ENCODE measurements at places on chromosomes 13 and 19.

GRCh38 chr19:40633207-40633606 lies 32.0 kb downstream of the LTBP4 start:
- no peak for DNase-seq

- no peak for DNase-seq
Measured at GRCh38 chr19:31448221-31448657, 99.0 kb upstream of the TSHZ3 start.

DNA sequence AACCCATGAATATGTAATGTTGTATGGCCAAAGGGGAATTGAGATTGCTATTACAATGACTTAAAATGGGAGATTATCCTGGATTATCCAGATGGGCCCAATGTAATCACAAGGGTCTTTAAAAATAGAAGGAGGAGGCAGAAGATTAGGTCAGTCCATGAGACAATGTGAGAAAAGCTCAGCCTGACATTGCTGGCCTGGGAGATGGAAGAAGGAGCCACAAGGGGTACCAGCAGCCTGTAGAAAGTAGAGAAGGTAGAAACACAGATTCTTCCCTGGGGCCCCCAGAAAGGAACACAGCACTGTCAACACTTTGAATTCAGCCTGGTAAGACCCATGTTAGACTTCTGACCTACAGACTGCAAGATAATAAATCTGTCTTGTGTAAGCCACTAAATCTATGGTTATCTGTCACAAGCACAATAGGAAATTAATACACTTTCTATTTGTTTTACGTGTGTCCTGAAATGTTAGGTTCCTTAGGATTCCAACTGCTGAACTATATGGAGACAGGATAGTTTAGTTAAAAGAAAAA lies 132.9 kb upstream of the SERP2 start:
- DNase-seq = no peak

GRCh38 chr19:19775891-19776205 lies 42.9 kb upstream of the ZNF14 start:
- no peak for DNase-seq

DNA sequence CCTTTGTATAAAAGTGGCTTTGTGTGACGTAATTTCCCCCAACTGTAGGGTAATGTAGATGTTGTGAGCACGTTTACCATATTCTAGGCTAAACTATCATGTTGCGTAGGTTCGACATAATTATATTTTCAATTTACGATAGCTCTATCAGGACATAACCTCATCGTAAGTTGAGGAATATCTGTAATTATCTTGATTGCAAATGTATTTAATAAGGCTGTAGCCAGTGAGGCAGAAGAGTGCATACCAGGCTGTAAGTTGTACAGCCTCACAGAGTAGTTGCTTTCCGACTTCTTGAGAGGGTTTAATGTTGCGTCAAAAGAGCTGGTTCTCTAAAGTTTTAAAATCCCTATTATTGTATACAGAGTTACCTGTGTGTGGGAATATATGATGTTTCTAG lies 839.4 kb upstream of the GPC6 start:
- DNase-seq = no peak

- peak; percentile 44 for DNase-seq
Measured at GRCh38 chr13:109785141-109785891, 1.1 kb downstream of the IRS2 start.

DNA sequence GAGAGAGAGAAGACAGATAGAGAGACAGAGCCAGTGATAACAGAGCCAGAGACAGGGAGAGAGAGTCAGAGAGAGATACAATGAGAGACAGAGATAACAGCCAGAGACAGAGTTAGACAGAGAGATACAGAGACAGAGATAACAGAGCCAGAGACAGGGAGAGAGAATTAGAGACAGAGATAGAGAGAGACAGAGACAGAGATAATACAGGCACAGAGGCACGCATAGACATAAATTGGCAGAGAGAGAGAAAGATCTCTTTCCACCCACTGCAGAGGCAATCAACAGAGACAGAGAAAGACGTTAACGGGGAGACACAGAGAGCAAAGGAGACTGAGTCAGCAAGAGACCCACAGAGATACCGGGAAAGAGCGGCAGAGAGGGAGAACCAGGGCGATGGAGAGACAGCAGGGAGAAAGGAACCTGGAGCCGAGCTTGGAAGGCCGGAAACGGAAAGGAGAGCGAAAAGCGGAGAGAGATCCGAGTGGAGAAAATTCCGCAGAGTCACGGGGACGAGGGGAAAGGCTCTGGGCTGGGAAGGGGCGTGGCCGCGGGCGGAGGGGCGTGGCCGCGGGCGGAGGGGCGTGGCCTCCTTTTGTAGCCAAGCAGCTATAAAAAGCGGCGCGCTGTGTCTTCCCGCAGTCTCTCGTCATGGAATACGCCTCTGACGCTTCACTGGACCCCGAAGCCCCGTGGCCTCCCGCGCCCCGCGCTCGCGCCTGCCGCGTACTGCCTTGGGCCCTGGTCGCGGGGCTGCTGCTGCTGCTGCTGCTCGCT lies at the start of gene TNFSF9:
Gene TNFSF9 (plus strand): TSS at position 641 of the 777 bp plus-strand sequence. CDS start 11 bp downstream, at position 652.
- DNase-seq = peak; percentile 70

- DNase-seq = no peak
Measured at GRCh38 chr13:43377149-43377548, 353.8 kb downstream of the DNAJC15 start.

GRCh38 chr13:43133792-43134191 lies 110.4 kb downstream of the DNAJC15 start:
- DNase-seq = no peak

DNA sequence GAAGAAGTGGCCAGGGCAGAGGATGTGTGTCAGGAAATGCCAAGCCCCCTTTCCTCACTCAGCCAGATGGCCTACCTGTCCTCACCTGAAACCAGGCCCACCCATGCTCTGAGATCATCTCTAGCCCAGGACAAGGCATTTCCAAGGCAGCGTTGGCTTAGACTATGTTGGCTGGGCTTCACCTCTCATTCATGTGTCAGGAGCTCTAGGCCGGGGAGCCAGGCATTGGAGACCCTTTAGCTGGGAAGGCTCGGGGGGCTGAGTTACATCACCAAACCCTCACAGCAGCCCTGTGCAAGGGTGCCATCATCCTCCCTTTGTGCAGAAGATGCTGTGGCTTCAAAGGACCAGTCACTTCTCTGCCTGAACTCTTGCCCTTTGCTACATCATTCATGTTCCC lies 40.0 kb downstream of the COL4A2 start:
- DNase-seq = no peak

- no peak for DNase-seq
Measured at GRCh38 chr13:46909042-46909441, 12.2 kb upstream of the HTR2A start.

- no peak for DNase-seq
Measured at GRCh38 chr13:110816500-110816899, 98.4 kb downstream of the ANKRD10 start.

GRCh38 chr13:113423520-113424163 lies 29.6 kb downstream of the ADPRHL1 start:
- DNase-seq = no peak

DNA sequence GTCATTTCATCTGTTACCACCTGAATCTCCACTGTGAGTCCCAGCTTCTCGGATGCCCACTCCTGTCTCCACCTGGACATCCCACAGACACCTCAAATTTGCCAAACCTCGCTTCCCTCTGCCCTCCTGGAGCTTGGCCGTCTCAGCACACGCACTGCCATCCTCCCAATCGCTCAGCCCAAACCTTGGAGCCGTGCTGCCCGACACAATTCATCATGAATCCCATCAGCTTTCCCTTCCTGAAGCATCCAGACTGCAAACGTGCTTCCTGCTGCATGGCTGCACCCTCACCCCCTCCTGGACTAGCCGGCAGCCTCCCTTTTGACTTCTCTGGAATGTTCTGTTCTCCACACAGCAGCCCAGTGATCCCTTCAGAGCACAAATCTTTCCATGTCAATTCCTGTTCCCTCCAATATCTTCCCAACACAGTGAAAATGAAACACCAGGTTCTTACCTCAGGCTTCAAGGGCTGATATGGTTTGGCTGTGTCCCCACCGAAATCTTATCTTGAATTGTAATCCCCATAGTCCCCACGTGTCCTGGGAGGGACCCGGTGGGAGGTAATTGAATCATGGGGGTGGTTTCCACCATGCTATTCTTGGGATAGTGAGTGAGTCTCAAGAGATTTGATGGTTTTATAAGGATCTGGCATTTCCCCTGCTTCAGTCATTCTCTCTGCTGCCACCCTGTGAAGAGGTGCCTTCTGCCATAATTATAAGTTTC lies 1.1 kb upstream of the PROZ start:
- no peak for DNase-seq

- peak; percentile 82 for DNase-seq
Measured at GRCh38 chr13:67230404-67231288, 510 bp upstream of the PCDH9 start.

DNA sequence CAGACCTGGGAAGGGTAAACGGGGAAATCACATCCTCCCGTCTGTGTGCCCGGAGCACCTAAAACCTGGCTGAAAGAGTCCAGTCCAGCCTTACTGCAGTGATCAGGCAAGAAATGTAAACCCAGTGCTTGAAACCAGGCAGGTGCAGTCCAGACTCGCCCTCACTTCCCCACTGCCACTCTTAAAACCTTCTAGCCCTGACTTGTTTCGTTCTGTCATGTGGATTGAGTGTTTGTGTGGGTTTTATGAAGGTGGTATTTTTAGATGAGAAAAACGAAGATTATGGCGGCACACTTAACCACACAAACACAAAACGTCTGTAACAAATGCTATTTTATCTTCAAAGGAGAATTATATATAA lies 839 bp upstream of the CKAP2 start:
- DNase-seq = no peak

GRCh38 chr13:102405499-102406100 lies 3.8 kb upstream of the FGF14 start:
- DNase-seq = no peak

- no peak for DNase-seq
Measured at GRCh38 chr13:112970552-112971287, 1.7 kb downstream of the MCF2L start.

GRCh38 chr13:75455962-75456361 lies 26.0 kb downstream of the TBC1D4 start:
- no peak for DNase-seq

GRCh38 chr19:52691737-52692136 lies 43.1 kb downstream of the ZNF611 start:
- DNase-seq = no peak

DNA sequence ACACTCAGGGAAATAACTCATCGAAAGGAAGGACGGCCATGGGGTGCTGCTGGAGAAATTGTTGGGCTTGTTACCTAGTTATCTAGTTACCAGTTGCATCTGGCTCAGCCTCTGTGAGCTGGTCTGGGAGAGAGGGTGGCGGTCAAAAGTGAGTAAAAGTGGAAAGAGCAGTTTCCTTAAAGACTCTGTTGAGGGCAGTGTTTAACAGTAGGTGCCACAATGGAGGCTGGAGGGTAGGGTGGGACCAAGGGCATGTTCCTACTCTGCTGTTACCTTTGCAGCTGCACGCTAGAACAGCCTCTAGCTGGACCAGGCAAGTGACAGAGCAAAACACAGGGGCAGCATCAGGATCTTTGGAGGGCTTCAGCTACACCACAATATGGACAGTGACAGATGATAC lies 228.8 kb upstream of the STARD13 start:
- DNase-seq = no peak

GRCh38 chr19:339262-339887 lies 5.2 kb downstream of the MIER2 start:
- DNase-seq = no peak

GRCh38 chr13:43031881-43032280 lies 8.5 kb downstream of the DNAJC15 start:
- DNase-seq = no peak

DNA sequence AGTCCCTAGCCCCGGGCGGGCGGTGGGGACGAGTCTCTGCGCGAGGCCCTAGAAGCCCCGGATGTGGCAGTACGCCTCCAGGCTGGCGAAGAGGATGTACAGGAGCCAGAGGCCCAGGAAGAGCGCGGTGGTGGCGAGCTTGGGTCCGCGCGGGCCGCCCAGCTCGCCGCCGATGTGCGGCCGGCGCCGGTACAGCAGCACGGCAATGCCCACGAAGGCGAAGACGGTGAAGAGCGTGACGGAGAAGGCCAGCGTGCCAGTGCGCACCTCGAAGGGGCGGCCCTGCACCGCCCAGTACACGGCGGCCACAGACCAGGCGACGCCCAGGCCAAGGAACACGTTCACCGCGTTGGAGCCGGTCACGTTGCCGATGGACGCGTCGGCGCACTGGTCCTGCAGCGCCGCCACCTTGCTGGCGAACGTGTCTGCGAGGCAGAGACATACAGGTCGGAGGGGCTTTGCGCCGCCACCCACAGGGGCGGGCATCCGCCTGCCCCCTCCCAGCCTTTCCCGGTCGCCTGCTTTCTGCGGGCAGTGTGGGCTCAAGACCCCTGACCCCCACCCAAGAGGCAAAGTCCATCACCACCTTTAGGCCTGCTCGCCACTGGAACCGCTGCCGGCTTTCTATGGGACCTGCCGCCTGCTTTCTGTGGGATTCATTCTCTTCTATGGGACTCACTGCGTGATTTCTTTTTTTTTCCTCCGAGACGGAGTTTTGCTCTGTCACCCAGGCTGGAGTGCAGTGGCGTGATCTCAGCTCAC lies 10.9 kb upstream of the MEIS3 start:
- no peak for DNase-seq

DNA sequence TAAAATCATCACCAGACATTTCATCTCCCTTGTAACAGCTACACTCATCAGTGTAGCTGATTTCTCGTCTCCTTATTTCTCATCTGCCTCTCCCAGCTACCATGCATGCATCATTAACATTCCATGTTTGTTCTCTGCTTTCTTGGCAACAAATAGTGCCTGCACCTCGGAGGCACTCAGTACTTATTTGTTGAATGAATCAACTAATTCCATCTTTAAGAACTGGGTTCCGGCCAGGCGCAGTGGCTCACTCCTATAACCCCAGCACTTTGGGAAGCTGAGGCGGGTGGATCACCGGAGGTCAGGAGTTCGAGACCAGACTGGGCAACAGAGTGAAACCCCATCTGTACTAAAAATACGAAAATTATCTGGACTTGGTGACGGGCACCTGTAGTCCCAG lies 63.9 kb upstream of the GTF3A start:
- DNase-seq = no peak

DNA sequence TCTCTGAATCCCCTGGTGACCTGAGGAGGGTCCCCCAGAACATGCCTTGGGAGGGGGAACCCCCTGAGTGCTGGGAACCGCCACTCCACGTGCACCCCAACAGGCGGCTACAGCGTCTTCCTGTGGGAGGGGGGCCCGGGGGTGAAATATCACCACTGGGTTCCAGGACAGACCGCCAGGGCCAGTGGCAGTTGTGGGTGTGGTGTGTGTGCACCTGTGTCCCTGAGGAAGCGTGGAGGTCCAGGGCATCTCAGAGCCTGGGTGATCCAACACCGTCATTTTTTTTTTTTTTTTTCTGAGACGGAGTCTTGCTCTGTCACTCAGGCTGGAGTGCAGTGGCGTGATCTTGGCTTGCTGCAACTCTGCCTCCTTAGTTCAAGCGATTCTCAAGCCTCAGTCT lies 4.2 kb downstream of the ADGRE5 start:
- no peak for DNase-seq

- DNase-seq = no peak
Measured at GRCh38 chr13:40984668-40985366, 34.3 kb downstream of the ELF1 start.
